Lung microvascular endothelial cell (primary cell): ENCODE measurements at places on chromosomes 4 and X. TPM values are rescaled to one million over a fixed set of nuclear protein-coding genes. Genes with fewer than 3 reads are reported as not detected.

GRCh38 chrX:55109306-55109705 lies 20.5 kb downstream of the PAGE2 start:
- no peak for DNase-seq

DNA sequence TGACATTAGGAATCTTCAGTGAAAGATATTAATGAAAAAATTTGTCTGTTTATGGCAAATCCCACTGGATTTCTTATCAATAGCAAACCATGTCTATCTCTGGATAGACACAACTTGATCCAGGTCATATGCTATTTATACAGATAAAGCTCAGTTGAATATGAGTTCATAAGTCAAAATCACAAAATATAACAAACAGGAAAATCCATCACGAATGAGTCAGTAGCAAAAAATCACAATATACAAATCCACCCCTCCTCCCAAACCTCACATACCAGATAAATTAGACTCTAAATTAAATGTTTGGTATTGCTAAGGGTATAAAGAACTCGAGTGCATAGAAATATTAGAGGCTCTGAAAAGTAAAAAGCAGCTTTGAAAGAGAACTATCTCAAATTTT lies 420.5 kb downstream of the TLL1 start:
- peak; percentile 42 for DNase-seq

- no peak for DNase-seq
Observed at GRCh38 chr4:28082686-28083390, 1222.2 kb downstream of the STIM2 start.

GRCh38 chr4:61293707-61294400 lies 93.7 kb downstream of the ADGRL3 start:
- DNase-seq = no peak

DNA sequence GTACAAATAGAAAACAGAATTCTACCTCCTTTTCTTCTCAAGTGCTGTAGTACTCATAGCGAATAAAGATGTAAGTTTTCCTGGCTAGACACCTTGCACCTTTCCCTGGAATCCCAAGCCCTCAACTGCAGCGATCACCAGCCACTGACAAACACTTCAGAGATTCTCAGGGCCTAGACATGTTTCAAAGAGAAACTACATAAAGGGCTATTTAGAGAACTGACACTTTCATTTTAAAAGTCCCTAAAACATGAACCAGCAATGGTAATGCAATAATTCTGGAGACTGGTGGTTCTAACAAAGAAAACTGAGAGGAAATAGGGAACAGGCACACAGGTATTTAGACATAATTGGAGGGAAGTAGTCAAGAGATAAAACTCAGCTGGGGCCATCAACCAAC lies 35.7 kb downstream of the FANCB start:
- DNase-seq = no peak

DNA sequence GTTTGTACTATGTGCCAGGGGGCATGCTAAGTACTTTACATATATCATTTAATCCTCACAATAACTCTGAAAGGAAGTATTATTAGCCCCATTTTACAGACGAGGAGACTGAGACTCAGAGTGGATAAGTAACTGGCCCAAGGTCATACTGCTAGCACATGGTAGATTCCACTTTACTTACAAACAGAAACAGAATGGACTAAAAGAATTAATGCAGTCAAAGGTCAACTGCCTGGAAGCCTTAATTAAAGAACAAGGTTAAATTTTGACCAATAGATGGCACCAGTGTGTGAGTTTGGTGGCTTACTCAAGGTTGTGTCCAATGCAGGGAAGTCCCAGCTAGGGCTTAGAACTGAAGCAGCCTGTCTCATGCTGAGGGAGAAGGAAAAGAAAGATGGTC lies 4.7 kb downstream of the RIPPLY1 start:
- peak; percentile 50 for DNase-seq

POLN gene
- total RNA-seq = 1.3 and 3.4 TPM in 2 replicates

BCAP31 gene
- 236 and 400 TPM in 2 replicates for total RNA-seq

COX7B2 gene
- total RNA-seq = not detected in 2 replicates
